GM10248 (cell line): ENCODE measurements at places on chromosomes 4 and X.

GRCh38 chrX:1401611-1402430, 9.9 kb upstream of the SLC25A6 start:
- DNase-seq, result no peak

DNA sequence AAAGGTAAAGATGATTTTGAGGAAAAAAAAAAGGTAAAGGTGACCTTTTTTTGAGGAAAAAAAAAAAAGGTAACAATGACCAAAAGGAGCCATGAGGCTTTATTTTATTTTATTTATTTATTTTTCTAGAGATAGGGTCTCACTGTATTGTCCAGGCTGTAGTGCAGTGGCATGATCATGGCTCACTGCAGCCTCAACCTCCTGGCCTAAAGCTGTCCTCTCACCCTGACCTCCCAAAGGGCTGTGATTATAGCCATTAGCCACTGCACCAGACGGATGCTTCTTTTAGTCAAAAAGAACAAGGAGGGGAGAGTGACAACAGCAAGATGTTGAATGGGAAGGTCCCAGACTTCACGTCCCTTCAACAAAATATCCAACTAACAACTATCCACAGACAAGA, 30.4 kb downstream of the LRIT3 start:
- DNase-seq, result no peak

DNA sequence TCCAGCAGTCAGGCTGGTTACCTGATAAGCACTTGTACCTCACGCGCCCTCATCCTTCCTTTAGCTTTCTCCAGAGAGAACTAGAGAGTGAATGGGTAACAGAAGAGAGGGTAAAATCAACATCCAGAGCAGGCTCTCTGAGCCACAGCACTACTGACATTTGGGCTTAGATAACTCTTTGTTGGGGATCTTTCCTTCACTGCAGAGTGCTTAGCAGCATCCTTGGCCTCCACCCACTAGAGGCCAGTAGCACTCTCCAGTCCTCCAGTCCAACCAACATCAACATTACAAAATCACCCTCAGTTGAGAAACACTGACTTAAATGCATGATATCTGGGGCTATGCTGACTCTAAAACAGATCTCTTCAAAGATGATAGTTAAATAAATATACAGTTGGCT, 220.7 kb downstream of the TACR3 start:
- DNase-seq, result no peak

DNA sequence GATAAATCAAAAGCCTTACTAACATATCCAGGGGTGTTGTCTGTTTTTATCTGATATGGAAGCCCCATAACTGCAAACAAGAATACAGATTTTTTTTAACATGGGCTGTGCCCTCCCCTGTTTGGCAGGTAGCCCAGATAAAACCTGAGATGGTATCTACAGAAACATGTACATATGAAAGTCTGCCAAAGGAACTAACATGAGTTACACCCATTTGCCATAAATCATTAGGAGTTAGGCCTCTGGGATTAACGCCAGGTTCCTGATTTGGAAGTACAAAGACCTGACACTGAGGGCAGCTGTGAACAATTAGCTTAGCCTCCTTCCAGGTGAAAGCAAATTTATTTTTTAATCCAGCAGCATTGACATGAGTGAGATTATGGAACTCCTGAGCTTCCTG, 264.3 kb downstream of the TECRL start:
- DNase-seq, result no peak

DNA sequence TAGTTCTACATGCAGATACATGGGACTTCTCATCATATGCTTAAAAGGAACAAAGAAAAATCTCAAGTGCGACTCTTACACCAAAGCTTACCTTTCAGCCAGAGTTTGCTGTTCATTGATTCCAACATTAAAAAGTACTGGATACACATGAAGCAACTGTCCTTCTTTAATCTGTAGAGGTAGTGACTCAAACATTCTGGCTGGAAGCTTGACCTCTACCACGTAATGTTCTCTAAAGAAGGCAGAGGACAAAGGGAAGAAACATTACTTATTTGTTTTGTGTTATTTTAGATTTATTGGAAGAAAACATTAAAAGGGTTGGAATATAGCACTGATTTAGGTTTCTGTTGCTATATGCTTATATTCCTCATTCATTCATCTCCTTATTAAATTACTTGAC, 476.1 kb downstream of the IL15 start:
- DNase-seq, result no peak

- DNase-seq, result no peak
Observed at GRCh38 chr4:27218013-27218412, 357.4 kb downstream of the STIM2 start.

DNA sequence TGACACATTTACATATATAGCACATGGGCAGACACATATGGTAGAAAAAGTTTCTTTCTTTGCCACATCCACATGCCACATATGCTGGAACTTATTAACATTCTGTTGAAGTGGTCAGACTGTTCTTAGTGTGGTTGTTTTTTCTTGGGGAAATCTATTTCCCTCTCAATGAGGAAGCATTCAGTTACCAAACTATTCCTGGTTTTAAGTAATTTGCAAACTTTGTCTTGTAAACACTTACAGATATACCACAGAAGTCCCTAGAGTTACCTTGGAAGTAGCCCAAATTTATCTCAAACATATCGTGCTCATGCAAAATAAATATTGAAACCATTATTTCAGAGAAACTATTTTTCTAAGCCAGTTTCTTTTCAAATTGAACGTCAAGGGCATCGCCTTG, 625.5 kb upstream of the INTU start:
- no peak for DNase-seq

DNA sequence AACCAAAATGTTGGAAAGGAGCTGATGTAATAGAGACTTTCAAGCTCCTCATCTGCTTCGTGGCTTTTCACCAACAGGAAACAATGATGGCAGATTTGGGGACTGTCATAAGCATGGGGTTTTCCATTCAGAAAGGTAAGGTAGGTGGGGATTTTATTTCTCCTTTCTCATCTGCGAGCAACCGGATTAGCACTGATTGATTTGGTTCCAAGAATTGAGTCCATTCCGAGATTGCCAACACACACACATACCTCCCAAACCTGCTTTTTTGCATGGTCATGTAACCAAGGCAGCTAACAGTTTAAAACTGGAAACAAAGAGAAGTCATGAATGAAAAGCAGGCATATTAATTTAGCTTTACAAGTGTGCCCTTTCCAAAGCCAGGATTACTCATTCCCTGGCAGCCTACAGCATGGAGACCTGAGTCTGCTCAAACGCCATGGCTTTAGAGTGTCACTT, 63.0 kb upstream of the LNX1 start:
- DNase-seq, result no peak

DNA sequence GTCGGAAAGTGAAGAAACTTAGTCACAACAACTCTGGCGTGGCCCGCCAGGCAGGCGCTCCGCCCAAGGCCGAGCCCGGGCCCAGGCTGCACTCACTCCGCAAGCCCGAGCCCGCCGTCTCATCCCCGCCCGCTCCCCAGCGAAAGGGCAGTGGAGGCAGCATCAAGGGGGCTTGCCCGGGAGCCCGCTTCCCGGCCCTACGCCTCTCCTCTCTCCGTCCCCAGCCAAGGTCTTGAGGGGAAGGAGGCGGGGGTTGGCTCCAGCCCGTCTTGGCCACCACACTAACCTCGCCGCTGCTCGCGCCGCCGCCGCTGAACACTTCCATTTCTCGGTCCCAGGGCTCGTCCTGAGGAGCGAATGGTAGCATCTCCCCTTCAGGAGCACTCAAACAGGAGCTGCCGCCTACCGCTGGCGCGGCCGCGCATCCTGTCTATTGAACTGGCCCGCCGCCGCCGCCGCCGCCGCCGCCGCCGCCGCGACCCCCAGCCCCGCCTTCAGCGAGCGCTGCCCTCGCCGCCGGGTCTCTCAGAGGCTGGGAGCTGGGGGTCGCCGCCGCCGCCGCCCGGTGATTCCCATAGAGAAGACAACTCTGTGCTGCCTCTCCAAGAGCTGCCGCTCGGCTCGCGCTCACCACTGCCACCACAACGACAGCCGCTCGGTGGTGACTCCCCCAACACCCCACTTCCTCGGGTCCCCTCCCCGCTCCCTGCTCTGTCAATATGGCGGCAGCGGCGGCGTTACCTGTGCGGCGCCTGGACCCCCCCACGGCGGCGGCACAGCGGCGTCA, at the start of gene RPS6KA6:
Gene RPS6KA6 (minus strand): TSS at position 667 of the 787 bp plus-strand sequence. CDS start 300 bp downstream, at position 367.
- peak; percentile 34 for DNase-seq

DNA sequence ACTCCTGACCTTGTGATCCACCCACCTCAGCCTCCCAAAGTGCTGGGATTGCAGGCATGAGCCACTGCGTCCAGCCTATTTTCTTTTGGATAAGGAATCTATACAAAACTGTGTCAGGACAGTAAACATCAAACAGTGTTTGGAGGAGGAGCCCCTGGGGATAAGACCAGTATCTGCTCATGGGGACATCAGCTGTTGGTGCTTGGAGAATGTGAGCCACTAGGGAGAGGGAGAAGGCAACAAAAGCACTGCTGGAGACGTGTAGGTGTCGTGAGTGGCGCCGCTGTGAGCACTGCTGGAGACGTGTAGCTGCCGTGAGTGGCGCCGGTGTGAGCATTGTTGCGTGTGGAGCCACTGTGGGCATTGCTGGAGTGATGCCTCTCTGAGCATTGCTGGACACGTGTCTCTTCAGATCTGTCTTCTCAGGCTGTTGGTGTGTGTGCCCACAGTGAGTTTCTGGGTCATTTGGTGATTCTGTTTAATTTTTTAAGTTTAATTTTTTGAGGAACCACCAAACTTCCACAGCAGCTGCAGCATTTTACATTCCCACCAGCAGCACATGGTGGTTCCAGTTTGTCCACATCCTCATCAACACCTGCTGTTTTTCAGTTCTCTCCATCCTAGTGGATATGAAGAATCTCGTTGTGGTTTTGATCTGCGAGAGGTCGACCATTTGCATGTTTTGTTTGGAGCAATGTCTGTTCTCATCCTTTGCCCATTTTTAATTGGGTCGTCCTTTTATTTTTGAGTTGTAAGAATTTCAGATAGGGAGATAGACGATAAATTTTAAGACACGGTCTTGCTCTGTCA, 19.0 kb downstream of the DGKQ start:
- no peak for DNase-seq
